ENCODE measurements at places on chromosomes 1 and 21. TPM values are rescaled to one million over a fixed set of nuclear protein-coding genes. Genes with fewer than 3 reads are reported as not detected.

PEF1 gene
- total RNA-seq, result 56.5 TPM

TRIM67 gene
- not detected for total RNA-seq

JAM2 gene
- 0.28 TPM for total RNA-seq

TMCC2 gene
- total RNA-seq, result 14.0 TPM

CD1D gene
- total RNA-seq, result not detected

ADORA3 gene
- total RNA-seq, result not detected

C8B gene
- total RNA-seq, result not detected
